Cerebellum (tissue), 4 donors: ENCODE measurements at places on chromosomes 7 and 10. TPM values are rescaled to one million over a fixed set of nuclear protein-coding genes. Genes with fewer than 3 reads are reported as not detected.

The KEL gene
- 1.5 TPM for total RNA-seq

DNA sequence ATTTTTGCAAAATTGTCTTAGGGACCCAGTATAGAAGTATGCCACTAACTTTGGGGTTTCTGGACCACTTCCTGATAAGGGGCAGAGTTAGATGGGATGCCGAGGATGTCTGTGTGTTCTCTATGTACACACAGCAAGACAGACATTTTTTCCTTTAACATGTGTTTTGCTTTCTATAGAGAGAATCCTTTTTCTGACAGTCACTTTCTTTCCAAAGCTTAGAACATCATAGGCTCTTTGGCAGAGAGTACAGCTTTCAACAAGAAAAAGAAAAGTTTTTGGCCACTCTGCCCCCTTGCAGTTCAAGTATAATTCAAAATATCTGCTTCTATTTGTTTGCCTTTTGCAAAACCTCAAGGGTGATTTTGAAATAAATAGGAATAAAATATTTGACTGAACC is 44.1 kb downstream of the PAPSS2 start:
- no peak for DNase-seq

DNA sequence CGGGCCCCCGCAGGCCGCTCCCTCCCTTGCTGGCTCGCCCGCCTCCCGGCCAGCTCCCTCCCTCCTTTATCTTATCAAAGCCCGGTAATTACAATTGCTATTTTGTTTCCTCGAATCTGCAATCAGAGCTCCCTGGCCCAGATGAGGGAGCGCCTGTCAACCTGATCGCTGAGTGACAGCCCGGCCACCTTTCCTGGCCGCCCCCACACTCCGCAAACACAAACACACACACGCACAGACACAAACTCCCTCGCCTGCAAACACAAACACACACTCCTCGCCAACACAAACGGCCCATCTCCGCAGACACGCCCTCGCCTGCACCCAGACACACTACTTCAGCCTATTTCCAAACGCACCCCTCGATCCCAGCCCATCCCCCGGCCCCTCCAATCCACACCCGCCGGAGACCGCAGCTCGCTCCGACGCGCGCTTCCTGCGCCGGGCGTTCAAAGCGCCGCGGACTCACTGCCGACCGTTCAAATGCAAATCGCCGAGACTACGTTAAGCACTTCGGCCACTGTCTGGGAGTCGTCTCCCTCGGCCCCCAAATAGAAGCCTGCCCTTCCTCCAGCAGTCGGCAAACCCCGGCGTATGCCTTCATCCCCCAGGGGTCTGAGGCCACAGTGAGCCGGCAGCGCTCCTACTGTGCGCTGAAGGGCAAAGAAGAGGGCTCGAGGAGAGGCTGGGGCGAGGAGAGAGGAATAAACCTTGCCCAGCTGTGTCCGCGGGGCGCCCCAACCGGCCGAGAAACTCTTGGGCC is 3.0 kb upstream of the FGF8 start:
- DNase-seq: no peak

DNA sequence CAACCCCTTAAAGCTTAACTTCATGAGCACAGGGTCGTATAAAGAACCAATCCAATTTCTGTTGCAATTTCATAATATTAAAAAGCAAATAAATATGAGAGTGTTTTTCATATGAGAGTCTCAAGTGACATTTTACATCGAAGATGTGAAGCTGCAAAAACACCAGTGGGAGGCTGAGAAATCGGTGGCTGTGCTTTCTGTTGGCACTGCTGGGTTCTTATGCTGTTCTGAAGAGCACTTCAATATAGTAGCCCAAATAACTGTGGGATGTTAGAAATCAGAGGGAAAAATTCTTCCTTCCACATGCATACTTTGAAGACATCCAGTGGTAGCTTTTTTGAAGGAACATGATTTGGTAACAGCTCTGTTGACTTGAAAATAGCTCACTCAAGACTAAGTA is 245.8 kb downstream of the ARHGAP21 start:
- DNase-seq: no peak

The GPR26 gene
- total RNA-seq: 12.0 TPM

DNA sequence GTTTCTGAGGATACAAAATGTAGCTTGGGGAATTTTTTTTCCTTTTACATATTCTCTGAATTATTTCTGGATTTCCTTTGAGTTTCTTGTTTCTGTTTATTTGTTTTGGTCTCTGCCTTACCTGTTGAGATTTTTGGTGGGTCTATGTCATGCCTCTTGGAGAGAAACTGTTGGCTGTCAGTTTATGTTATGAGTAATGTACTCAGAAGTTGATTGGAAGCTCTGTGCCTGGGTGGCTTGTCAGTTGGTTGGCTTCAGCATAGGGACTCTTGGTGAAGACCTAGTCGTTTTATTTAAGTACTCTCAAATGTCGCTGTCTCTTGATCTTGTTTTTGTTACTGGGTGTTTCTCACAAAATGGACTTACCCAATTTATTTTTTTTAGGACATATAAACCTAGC is 132.4 kb downstream of the CDK14 start:
- DNase-seq: no peak

The AQP1 gene
- total RNA-seq: 2.3 TPM
